ENCODE measurements at places on chromosomes 2 and 18. TPM values are rescaled to one million over a fixed set of nuclear protein-coding genes. Genes with fewer than 3 reads are reported as not detected.

The DSG1 gene
- total RNA-seq = not detected

The KRTCAP3 gene
- 6.7 TPM for total RNA-seq

The VSNL1 gene
- total RNA-seq = not detected

- no peaks in the 10 kb centered on the region for H3K27me3 ChIP-seq
- no peak overlapping the region for H3K27ac ChIP-seq
- no peaks in the 10 kb centered on the region for H3K36me3 ChIP-seq
Observed at GRCh38 chr2:130286983-130287655, 55.6 kb upstream of the IMP4 start.

The C2orf66 gene
- total RNA-seq = not detected

- no peaks in the 10 kb centered on the region for H3K4me1 ChIP-seq
- H3K27me3 ChIP-seq = peaks cover 9% of the 10 kb centered on the region
- DNase-seq = no peak
Observed at GRCh38 chr18:70411876-70412435, 123.1 kb downstream of the SOCS6 start.

- no peak for DNase-seq
- no peak overlapping the region for H3K4me3 ChIP-seq
- no peaks in the 10 kb centered on the region for H3K36me3 ChIP-seq
- H3K27ac ChIP-seq = no peak overlapping the region
- no peaks in the 10 kb centered on the region for H3K27me3 ChIP-seq
Observed at GRCh38 chr18:58175122-58175785, 131.2 kb downstream of the NEDD4L start.

The RAB17 gene
- not detected for total RNA-seq

DNA sequence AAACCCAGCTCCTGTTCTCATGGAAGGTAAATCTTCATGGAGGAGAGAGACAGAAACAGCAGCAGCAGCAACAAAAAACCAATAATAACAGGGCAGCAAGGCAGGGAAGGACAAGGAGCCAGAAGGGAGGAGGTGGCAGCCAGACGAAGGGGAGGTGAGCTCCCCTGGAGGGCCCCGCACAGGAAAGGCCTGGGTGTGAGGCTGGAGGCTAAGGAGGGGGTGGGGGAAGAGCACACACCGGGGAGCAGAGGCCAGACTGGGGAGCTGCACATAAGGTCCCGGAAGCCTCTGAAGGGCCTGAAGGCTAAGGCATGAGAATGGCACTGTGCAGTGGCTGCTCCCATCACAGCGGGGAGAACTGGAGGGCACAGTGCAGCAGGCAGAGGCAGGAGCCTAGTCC lies 94.8 kb upstream of the SMAD7 start:
- H3K27me3 ChIP-seq = no peaks in the 10 kb centered on the region
- peaks cover 24% of the 10 kb centered on the region for H3K36me3 ChIP-seq
- no peak overlapping the region for H3K4me3 ChIP-seq
- DNase-seq = no peak
- peaks cover 12% of the 10 kb centered on the region for H3K4me1 ChIP-seq

DNA sequence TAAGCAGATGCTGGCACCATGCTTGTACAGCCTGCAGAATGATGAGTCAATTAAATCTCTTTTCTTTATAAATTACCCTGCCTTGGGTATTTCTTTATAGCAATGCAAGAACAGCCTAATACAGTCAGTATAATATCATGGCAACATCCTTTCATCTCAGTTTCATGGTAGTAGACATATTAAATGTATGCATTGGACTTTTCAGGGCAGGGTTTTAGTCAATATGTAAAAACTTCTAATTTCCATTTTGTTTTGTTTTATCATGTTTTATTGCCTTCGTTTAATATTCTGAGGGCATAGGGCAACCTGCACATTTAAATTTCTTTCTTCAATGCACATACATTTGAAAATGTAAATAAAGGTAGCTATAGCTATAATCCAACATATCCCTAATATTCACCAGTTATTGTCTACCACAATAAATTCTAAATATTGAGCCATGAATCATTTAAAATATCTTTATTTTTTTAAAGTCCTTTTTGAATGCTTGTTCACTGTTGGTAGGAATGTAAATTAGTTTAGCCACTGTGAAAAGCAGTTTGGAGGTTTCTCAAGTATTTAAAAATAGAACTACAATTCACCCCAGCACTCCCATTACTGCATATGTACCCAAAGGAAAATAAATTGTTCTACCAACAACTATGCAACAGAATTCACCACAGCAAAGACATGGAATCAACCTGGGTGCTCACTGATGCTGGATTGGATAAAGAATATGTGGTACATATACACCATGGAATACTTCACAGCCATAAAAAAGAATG lies 41.8 kb upstream of the GRB14 start:
- H3K36me3 ChIP-seq = no peaks in the 10 kb centered on the region
- H3K27me3 ChIP-seq = no peaks in the 10 kb centered on the region
- no peaks in the 10 kb centered on the region for H3K4me1 ChIP-seq

Measured in activated naive CD4-positive, alpha-beta T cell treated with anti-CD3 and anti-CD28 coated beads for 36 hours (primary cell).